ENCODE measurements at places on chromosomes 2 and 18.

DNA sequence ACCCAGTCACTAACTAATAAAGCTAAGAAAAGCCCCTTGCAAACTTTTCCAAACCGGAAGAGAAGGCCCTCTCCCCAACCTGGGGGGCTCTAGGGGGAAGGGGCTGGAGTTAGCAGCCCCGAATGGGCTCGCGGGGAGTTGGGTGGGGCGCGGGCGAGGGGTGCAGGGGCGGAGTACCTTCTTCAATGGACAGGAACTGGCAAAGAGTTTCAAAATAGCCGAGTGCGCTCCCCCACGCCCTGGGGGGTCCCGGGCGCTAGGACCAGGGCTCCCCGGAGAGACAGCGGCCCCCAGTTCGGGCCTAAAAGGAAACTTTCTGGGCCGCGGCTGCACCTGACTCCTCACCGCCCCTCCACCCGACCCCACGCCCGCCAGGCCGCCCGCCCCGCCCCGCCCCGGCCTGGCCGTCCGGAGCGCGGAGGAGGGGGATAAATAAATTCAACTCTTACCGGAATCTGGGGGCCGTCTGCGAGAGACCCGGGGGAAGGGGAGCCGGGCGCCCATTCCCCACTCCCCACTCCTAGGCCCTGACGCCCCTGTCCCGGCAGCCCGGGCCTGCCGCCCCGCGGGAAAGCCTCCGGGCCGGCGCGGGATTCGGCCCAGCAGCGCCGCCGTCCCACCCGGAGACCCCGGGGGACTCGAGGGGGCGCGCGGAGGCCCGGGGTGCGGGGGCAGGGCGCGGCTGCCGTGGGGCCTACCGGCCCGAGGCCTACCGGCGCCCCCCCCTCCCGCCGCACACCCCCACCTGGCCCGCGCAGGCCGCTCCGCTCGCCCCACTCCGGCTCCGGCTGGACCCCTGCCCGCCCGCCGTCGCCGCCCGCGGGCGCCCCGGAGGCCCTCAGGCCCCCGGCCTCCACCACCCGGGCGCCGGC, 868 bp downstream of the INO80D start:
- peak; percentile 57 for DNase-seq

- DNase-seq = no peak
Observed at GRCh38 chr18:32544088-32544487, 73.4 kb upstream of the GAREM1 start.

DNA sequence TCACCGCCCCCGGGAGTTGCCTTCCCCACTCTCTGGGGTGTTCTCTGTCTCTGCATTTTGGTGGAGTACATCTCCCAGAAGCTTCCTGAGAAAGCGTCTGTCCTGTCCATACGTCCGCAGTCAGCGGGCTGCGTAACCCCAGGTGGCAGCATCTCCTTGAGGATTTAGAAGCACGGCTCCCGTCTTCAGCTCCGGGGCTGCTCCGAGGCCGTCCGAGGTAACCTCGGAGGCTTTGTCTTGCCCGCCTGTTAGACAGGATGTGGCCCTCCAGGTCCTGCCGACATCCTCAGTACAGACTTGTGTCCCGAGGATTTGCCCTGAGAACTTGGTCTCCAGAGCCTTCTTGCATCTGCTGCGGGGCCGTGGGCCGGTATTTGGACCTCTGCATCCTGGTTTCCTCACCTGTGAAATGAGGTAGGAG, 58.4 kb downstream of the CTDP1 start:
- no peak for DNase-seq

DNA sequence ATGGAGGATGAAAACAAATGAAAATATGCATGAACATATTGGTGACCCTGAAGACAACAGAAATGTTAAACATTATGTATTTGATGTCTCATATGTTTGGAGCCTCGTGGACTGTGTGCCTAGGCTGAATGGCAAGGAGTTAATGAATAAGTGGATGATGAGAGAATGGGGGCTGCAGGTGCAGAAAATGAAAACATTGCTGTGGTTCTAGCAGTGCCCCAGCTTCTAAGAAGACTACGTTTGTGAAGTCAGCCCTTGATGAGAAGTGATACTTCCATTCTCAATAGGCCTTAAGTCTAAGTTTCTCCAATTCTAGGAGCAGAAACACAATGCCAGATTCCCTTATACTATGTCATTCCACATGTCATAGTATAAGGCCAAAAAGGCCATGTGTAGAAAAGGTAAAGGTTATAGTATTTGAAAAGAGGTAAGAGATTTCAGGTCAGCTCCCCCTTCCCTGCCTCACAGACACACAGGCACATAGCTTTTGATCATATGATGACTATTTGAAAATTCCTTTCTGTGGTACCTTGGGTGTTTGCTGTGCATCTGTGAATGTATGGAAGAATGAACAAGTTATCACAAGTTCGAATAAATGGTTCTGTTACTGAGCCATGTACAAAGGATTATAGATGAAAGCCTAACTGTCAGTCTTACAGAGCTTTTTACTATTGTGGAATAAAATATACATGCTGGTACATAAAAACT, 280.8 kb downstream of the SETBP1 start:
- no peak for DNase-seq

- no peak for DNase-seq
Observed at GRCh38 chr2:109304731-109305470, 175.9 kb downstream of the SH3RF3 start.

DNA sequence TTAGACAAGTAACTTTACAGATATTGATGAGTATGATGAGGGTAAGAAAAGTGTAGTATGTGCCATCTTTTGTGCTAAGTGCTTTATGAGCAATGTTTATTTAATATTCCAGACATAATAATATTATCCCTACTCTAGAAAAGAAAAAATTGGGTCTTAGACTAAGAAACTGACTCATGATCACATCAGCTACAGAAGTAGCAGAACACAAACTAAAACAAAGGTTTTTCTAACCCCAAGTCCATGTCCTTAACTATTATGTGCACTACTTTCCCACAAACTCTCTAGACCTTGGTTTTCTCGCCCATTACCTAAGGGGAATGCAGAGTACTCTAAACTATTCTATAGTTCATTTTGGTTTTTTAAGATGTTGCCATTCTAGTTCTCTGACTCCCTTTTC, 64.5 kb downstream of the BAZ2B start:
- no peak for DNase-seq

DNA sequence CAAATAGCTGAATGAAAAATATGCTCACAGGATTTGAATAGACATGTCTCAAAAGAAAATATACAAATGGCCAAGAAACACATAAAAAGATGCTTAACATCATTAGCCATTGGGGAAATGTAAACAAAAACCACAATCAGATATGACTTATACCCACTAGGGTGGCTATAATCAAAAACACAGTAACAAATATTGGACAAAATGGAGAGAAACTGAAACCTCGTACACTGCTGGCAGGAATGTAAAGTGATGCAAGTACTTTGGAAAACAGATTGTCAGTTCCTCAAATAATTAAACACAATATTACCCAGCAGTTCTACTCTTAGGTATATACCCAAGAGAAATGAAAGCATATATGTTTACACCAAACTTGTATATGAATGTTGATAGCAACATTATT, 213.0 kb downstream of the PHLPP1 start:
- DNase-seq = no peak

DNA sequence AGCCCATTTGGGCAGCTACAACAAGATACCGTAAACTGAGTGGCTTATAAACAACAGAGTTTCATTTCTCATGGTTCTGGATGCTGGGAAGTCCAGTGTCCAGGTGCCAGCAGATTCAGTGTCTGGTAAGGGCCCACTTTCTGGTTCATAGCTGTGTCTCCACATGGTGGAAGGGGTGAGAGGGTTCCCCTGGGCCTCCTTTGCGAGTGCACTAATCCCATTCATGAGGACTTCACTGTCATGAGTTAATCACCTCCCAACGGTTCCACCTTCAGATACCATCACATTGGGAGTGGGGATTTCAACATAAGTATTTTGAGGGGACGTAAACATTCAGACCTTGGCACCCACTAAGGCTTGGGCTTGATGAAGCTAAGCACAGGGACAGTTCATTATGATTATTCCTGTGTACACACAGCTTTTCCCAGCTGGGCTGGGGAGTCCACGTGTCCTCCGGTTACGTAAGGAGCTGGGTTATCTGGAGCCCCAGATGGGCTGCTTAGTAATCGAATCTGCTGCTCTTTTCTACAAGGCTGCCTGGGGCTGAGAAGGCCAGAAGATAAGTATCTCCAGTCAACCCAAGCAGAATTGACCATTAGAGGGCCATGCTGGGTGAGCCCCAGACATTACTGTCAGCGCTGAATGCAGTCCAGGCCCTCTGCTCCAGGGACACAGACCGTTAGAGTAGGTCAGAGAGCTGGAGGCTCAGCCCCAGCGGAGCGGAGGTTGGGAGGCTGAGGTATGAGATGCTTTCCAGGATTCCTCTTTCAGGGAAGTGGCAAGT, 42.7 kb downstream of the EPAS1 start:
- DNase-seq = no peak

DNA sequence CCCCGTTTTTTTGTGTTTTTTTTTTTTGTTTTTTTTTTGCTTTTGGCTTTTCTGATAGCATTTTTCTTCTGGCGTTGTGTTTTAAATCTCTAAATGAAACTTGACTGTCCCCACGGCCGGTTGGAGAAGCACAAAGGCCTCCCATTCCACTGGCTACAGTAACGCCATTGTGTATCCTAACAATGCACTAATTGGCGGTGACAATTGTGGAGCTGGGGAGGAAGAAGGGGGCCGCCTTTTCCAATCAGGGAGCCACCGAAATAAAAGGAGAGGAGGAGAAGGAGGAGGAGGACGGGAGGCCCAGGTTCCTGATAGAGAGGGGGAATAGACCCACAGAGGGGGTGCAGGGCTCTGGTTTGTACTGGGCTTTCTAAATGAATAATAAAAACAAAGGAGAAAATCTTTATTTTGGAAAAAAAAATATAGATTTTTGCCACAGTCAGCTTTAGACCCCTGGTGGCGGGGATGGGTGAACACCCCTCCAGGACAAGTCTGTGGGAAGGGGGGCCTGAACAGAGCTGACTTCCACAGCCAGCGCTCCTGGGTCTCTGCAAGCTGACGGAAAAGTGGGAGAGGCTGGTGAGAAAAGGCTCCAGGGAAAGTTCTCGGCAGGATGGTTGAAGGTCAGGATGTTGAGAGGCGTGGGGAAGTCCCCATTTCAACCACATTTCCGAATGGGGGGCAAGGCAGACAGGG, 43.7 kb upstream of the FZD5 start:
- no peak for DNase-seq

- DNase-seq = no peak
Observed at GRCh38 chr2:56484906-56485305, 301.1 kb downstream of the CCDC85A start.

DNA sequence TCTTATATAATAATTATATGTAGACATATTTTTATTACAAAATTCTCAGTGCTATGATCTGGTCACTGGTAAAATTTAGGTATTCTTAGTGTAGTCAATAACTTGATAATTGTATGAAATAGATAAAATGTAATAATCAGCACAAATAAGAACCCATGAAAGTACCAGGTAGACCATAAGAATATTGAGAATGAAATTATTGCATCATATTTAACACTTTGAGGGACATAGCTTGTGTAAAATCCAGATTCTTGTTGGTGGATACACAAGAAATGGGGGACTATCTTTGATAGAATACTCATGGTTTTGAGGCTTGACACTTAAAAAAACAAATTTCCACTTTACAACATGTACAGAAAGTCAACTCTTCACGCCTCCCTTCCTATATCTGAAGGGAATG, 898.8 kb upstream of the DDX18 start:
- DNase-seq = no peak

DNA sequence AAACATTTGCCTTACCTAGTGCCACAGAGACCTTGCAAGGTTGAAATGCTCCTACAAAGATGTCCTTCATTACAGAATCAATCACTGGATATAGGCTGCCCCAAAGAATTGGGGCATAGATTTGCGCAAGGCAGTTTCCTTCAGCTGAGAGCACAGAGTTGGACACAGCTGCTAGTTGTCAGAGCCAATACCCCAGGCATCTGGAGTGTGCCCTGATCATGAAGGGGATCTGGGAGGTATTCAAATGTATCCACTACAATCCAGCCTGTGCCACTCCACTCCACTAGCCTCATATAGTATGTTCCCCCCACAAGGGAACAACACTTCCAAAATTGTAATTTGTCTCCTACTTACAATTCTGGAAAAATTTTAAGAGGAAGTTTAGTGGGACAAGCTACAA, 62.3 kb upstream of the ITPRID2 start:
- no peak for DNase-seq

- DNase-seq = no peak
Observed at GRCh38 chr18:79657342-79657996, 22.1 kb upstream of the CTDP1 start.

- no peak for DNase-seq
Observed at GRCh38 chr18:36734596-36734995, 94.2 kb downstream of the TPGS2 start.

GRCh38 chr2:199684168-199684567, 166.8 kb downstream of the FTCDNL1 start:
- no peak for DNase-seq

DNA sequence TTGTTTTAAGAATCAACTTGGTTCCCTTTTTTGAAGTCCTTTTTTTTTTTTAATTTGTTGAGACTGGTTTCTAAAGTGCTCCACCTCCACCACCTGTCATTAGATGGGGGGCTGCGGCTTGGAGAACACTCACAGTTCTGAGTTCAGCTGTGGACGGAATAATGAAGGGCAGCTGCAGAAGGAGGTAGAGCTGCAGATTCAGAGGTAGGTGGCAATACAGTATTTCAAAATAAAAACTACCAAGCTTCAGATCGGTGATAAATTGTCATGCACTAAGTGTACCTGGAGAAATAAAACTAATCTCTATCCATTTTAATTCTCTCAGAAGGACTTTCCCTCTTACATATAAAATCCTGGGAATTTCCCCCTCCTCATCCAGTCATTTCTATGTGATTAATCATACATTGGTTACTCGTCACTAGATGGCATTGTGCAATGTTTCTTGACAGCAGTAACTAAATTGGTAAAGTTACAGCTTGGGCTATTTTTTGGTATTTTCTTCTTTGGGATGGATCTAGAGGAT, 81.1 kb upstream of the SLC39A10 start:
- DNase-seq = peak; percentile 37

- no peak for DNase-seq
Observed at GRCh38 chr2:144541396-144541795, 21.5 kb upstream of the ZEB2 start.

DNA sequence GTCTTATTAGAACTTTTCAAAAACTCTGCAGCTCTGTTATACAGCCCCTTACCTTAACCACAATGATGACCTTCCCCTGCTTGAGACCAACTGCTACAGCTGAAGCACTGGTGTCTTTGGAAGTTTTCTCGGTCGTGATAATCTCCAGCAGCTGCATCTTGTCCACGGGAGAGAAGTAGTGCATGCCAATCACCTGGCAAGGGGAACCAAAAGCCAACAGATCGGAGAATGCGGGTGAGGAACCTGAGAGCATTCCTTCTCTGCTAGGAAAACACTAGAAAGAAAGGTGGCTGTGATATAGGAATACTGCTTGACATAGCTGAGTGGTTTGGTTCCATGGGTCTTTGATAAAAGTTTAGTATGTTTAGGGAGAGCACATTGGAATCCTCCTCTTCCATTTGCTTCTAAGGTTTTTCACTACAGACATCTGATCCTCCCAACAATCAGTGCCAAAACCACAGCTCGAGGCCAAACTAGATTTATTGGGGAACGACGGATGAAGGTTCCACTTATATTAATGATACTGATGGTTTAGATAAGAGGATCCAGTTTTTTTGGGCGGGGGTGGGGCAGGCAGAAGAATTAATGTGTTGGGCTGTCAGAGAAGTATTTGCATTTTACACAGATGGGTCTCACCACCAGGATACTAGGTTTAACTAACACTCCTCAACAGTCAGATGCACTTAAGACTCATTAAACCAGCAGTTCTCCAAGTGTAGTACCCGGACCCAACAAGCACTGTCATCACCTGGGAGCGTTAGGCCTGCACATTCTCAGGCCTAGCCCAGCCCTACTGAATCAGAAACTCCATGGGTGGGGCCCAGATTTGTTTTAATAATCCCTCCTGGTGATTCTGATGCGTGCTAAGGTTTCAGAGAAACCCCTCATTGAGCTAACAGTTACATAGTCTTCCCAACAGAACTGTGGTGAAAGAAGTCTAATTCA, 22.4 kb downstream of the GAREM2 start:
- DNase-seq = no peak
